ENCODE measurements at places on chromosomes 16 and 17.

GRCh38 chr17:76481071-76481655 lies 13.8 kb downstream of the AANAT start:
- no peak for DNase-seq

DNA sequence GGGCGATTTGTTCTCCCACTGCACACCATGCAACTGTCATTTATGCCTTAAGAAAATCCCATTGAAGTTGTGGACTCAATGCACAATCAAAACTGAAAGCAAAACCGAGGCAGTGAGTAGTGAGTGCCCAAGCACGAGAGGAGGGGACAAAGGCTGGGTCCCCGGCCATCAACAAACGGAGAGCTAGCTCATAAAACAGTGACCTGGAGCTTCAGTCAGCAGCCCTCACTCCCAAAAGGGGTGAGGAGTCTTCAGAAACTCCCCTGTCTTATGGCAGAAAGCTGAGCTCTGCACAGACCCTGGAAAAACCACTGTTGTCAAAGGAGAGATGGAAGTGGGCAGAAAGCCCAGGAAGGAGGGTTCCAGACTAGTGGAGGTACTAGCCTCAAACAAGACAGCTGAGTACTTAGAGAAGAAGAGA lies 96.9 kb downstream of the ADCY9 start:
- DNase-seq: no peak

DNA sequence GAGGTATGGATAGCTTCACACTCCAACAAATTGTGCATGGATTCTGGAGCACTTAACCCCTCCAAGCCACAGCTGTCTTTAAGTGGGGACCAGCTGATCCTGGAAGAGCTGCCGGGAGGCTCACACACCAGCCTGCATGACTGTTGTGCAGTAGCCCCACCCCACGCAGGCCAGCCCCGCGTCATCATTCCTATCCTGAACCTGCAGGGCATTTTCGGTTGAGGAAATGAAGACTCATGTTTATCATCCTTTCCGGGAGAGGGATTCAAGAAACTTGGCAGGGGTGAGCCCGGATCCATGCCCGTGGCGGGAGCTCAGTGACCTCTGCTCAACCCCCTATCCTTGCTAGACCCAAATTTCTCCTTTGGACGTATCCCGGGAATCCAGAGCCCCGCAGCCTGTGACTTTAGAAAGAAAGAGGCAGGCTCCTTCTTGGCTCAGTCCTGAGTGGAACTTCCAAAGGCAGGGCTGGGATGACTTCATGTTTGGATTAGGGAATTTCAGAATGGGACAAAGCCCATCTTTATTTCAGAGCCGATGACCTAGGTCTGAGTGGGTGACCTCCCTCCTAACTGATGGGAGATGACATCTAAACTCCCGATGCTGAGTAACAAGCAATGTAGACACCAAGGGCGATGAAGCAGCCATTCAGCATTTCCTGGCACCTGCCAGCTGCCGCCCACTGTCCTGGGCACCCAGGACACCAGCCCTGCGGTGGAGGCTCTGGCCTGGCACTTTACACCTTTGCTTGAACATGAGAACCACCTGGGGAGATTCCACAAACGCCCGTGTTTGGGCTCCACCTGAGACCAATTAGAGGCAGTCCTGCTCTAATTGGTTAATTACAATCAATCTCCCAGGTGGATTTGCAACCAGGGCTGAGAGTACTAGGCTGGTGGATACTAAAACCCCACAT lies 43.3 kb upstream of the CMIP start:
- DNase-seq: no peak

DNA sequence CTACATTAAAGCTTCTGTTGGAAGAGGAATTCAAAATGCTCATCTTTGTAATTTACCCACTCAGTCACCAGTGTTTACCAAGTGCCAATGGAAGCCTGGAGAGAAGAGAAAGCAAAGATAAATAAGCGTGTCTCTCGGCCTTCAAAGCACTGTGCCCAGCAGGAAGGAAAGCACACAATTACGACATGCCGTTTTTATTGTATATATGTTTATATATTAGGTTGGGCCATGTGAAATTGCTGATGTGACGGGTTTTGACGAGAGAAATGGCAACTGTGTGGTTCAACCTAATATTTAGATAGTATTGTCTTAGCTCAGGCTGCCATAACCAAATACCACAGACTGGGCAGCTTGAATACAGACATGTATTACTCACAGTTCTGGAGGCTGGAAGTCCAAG lies 79.3 kb upstream of the HSBP1 start:
- DNase-seq: no peak

DNA sequence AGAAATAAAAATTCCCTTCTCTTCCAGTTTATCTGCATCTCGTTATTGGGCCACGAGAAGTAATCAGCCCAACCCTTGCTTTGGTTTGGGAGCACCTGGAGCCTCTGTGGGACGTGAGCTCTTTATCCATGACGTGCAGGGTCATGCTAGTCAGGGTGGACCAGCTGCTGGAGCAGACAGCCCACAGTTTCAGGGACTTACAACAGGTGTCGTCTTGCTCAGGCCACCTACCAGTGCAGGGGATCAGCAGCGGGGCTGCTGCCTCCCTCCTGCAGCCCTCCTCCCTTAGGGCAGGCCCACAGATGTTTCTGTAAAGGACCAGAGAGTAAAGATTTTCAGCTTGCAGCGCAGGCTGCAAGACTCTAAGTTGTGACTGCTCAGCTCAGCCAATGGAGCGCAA lies 16.9 kb downstream of the ADAD2 start:
- DNase-seq: no peak

- no peak for DNase-seq
Measured at GRCh38 chr17:61302953-61303816, 96.5 kb upstream of the TBX2 start.

DNA sequence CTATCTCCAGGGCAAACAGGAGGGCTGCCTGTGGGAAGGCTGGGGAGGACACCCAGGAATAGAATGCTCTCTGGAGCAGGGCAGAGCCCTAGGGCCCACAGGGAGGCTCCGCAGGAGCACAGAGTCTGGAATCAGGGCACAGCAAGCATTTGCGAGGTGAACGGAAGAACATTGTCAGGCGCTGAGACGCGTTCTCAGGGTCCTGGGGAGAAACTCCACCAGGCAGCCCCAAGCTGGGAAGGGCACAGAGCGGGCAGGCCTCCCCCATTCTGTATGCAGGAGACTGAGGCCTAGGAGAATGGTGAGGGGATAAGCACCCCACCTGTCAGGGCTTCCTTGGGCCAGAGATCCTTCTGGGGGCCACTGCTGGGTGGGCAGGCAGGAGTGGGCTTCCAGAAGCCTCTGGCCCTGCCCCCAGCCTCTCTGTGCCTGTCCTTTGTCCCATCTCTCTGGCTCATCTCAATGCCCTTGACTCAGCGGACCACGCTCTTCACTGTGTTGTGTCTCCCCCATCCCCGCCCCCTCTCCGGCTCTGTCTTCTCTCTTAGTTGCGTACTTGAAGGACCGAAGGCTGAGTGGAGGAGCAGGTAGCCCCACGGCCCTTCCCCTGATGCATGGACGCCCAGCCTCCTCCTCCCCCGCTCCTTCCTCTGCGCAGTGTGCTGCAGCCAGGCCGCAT lies 5.1 kb upstream of the SETD6 start:
- DNase-seq: no peak

- DNase-seq: no peak
Measured at GRCh38 chr16:84412262-84412661, 43.9 kb downstream of the ATP2C2 start.
